ENCODE measurements at places on chromosomes 13 and 19.
A peak's percentile ranks its signal among the peaks of the same experiment; 100 is the strongest.

- DNase-seq: no peak
These were observed 1.7 kb downstream of the INTS6 start for GRCh38 chr13:51451134-51451466.

GRCh38 chr19:19526581-19527370 is 1.9 kb upstream of the YJEFN3 start:
- no peak for DNase-seq

DNA sequence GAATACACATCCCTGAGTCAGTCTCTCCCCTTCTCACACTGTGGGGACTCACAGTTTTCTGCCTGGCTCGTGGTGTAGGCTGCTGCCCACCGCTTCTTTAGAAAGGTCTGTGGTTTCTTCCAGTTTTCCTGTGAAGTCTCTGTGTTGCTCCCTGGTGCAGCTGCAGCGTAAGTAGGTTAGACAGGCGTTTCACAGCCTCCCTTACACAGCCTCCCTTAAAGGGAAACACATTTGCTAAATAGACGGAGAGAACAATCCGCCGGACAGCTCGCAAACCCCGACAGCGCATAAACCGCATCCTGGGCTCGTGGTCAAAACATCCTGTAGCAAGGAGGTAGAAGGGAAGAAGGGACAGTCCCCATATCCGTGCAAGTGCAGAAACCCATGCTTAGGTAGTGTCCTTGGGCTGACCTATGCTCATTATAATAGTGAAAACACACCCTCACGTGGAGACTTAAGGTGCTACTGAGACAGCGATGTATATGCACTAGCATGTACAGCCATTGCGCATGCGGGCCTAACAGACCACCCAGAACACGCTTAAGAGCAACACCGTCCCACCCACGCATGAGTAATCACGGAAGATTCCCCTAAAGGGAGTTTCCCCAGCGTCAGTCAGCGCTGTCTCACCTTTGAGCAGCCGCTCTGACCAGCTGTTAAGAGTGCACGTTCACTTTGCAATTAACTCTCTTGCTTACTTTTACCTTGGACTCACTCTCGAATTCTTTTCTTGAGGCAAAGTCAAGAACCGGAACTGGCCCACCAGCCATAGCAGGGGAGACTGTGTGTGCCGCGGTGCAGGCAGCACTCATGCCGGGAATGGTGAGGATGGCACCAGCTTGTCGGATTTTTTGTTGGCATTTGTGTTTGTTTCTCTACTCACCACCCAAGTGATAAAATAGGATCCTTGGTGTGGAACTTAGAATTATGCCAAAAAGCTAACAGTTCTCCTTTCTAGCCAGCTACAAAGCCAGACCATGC is 16.6 kb downstream of the SIGLEC8 start:
- DNase-seq: peak; percentile 32

DNA sequence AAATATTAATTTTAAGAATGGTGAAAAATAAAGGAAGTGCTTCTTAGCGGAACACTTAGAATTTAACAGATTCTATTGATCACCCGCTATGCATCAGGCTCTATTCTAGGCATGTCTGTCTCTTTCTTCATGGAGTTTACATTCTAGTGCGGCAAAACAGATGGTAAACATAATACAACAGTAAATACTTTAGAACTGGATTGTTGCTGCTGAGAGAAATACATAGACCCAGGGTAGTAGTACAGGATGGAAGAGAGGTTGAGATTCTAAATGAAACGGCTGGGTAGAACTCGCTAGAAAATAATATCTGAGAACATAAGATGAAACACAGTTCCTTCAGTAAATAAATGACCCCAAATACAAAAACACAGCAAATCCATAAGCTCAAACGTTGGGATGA is 498.7 kb downstream of the MYO16 start:
- DNase-seq: no peak

DNA sequence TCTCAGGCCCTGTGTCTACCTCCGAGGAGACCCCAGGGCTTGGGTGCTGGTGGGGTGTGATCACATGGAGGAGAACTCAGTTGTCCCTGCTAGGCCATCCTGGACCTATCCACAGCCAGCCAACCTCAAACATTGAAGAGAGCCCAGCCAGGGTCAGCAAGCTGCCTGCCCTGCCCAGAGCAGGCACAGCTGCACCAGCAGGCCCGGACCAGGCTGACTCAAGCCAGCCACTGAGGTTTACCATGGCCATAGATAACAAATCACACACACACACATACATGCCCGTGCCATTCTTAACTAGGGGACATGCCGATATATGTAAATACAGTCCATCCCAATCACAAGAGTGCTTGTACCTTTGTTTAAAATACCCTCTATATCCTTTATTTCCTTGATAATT is 8.1 kb downstream of the ARHGEF7 start:
- no peak for DNase-seq

GRCh38 chr13:97221046-97221445 is 1.1 kb upstream of the MBNL2 start:
- no peak for DNase-seq

All from ELR (cell line).